ENCODE measurements at places on chromosomes 1 and 21.

GRCh38 chr1:157176591-157177121 is 38.5 kb upstream of the ETV3 start:
- DNase-seq: no peak

DNA sequence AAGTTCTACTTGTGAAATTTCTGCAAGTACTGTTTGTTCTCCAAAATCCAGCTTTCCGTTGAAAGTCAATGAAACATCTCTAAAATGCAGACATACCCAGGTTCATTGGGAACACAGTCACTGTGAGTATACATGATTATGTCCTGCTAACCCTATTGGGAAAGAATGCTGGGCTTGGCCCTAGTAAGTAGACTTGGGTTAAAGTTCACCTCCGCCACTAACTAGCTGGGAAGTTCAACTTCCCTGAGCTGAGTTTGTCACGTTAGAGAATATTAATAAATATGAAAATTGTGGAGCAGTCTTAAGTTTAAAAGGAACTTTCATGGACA is 10.5 kb upstream of the PGD start:
- DNase-seq: no peak

DNA sequence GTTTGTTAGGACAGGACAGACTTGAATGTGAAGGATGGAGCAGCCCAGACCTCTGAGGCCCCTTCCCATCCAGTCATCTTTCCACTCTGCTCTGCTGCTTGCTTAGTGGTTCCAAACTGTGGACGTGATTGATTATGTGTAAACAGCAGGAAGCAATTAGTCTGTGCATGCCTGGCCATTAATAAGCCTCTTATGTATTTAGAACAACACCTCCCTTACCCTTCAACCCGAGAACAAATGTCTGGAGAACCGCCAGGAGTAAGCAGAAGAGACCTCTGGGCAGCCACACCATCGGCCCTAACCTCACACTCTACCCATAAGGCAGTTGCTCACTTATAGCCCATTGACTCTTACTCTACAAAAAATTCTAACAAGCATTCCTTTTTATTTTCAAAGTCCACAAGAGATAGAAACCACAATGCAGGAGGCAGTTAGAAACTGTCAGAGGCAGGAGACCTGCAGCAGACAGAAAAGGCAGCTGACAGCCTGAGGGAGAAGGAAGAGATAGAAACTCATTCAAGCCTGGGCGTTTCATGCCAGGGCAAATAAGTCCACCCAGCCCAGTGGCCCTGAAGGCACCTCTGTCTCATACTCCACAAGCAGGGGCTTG is 5.8 kb upstream of the EPHA8 start:
- DNase-seq: no peak

DNA sequence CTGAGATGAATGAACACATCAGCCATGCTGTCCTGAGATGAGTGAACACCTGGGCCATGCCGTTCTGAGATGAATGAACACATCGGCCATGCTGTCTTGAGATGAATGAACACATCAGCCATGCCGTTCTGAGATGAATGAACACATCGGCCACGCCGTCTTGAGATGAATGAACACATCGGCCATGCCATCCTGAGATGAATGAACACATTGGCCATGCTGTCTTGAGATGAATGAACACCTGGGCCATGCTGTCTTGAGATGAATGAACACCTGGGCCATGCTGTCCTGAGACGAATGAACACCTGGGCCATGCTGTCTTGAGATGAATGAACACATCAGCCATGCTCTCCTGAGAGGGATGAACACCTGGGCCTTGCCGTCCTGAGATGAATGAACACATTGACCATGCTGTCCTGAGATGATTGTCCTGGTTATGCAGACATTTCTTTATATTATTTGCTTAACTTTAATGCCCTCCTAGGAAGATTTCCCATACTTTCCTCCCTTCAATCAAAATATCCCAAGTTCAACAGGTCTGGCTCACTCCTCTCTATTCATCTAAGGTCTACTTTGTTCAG is 48.6 kb upstream of the COL6A1 start:
- DNase-seq: no peak

DNA sequence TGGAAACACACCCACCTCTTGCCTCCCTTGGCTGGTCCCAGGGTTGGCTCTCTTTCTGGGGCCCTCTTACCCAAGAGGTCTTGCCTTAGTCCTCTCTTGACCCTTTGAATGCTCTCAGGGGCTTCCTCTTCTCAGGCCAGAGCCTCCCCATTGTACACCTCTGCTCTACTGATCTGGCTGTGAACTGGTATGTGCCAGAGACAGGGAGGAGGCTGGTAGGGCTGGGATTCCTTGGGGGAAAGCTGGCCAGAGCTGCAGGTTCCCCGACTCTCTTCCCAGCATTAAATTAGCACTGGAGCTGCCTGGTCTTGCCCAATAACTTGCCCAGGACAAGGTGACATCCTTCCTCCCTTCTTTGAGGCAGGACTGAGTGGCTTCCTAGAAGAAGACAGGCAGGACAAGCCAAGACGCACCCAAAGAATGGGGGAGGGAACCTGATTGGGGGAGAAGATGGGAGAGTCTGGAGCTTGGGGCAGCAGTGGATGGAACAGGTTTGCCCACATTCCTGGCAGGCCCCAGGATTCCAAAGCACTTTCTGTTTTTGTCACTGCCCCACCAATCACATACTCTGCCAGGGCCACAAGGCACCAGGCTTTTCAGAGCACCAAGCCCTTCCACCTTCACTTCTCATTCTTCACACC is 37.2 kb upstream of the CITED4 start:
- DNase-seq: no peak

GRCh38 chr1:234435620-234436019 is 43.4 kb downstream of the TARBP1 start:
- DNase-seq: no peak

GRCh38 chr1:229147072-229147471 is 123.8 kb upstream of the RAB4A start:
- no peak for DNase-seq

DNA sequence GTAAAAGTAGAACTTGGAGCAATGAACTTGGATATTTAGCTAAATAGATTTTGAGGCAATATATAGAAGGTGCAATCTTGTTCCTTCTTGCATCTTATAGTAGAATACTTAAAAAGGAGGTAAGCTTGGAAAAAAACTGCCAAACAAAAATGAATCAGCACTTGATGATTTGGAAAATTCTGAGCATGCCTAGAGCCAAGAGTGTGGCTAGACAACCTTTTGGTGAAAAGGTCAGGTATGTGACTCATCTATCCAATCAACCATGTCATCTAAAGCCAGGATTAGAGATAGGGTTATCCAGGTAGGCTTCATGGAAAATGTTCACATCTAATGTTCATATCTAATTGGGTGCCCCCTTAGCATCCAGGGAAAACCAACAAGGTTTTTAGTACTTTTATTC is 515.0 kb downstream of the COL11A1 start:
- DNase-seq: no peak

DNA sequence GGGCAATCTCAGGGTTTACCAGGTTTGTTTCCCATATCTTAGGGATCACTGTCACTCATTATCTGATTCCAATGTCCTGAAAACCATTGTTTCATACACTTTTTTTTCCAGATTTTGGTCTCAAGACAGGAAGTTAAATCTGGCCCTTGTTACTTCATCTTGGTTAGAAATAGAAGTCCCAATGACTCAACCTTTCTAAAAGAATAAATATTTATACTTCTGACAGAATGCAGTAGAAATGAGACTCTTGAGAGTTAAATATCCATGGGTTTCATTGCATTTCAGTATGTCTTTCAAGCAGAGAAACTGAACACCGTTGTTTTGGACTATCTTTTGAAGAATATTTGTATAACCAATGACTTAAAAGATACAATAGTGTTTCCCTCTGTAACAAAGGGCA is 19.8 kb upstream of the VCAM1 start:
- peak; percentile 52 for DNase-seq

GRCh38 chr1:146039844-146040194 is 18.3 kb upstream of the HJV start:
- DNase-seq: no peak

DNA sequence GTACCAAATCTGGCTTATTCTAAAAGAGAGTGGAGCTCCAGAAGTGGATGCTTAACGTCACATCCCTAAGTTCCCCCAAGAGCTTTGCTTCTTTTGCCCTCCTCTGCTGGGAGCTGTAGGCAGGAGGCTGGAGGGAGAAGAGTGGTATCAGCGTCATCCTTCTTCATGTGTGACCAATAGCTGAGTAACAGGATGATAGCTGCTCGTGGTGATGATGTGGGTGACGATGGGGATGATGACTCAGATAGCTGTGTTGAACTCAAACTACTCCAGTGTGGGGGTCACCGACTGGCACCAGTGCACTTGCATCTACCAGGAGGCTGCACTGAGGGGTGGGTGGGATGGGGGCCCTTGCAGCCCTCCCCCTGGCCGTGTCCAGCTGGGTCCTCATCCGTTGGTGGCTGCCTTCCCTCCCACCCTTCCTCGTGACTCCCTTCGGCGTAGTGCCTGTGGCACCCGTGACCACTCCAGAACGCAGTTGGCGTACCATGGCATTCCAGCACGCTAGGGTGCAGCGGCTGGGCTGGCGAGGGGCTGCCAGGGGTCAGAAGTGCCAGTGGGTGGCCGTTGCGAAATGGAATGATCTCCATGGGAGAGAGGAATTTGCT is 1.1 kb downstream of the IGFN1 start:
- DNase-seq: peak; percentile 33

DNA sequence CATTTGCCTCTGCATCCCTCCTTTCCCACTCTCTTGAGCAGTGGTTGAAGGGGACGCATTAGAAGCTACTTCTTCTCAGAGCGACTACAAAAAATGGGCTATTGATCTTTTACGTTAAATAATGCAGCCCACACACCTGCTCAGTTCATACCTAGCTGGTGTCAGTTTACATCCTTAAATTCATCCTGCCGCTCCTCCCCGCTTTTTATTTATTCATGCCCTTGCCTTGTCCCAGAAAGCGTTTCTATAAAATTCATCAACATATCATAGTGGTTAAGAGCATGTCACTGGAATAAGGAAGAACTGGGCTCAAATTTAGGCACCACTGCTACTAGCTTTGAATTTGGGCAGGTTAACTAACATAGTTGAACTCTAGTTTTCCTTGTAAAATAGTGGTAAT is 66.0 kb upstream of the TINAGL1 start:
- no peak for DNase-seq

DNA sequence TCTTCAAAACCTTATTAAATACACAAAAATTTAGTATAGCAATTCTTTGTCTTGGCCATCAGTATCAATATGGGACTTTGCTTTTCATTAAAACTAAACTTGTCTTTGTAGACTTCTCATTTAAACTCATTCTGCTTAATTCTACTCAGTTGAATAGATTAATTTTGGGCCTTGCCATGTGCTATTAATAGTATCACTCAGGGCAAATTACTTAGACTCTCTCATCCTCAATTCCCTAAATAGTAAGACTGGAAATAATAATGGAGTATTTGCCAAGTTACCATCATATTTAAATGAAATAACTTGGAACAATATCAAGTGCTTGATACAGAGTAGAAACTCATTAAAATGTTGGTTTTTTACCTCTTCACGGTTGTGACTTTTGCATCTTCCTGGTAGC is 13.4 kb downstream of the HOOK1 start:
- no peak for DNase-seq

DNA sequence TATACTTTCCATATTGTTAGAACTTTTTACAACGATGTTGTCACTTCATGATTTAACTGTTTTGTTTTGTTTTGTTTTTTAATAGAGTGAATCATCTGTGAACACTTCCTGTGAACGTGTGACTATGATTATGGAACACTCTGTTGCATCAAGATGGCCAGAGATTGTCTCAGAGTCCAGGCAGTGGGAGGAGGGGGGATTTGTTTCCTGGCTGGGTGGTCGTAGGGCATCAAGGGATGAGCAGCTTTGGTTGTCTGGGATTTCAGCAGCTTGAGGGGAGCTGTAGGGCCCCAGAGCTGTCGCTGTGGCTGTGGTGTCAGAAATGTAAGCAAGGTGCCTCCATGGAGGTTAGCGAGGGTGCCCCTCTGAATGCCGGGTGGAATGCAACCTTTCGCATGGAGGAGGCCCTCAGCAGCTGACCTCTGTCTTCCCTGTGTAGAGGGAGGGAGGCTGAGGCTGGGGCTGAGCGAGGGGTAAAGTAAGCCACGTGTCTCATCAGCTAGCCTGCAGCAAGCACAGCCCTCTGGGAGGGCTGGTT is 21.4 kb downstream of the NEK2 start:
- peak; percentile 37 for DNase-seq

- no peak for DNase-seq
Measured at GRCh38 chr1:153293480-153293775, 19.3 kb downstream of the PGLYRP3 start.

DNA sequence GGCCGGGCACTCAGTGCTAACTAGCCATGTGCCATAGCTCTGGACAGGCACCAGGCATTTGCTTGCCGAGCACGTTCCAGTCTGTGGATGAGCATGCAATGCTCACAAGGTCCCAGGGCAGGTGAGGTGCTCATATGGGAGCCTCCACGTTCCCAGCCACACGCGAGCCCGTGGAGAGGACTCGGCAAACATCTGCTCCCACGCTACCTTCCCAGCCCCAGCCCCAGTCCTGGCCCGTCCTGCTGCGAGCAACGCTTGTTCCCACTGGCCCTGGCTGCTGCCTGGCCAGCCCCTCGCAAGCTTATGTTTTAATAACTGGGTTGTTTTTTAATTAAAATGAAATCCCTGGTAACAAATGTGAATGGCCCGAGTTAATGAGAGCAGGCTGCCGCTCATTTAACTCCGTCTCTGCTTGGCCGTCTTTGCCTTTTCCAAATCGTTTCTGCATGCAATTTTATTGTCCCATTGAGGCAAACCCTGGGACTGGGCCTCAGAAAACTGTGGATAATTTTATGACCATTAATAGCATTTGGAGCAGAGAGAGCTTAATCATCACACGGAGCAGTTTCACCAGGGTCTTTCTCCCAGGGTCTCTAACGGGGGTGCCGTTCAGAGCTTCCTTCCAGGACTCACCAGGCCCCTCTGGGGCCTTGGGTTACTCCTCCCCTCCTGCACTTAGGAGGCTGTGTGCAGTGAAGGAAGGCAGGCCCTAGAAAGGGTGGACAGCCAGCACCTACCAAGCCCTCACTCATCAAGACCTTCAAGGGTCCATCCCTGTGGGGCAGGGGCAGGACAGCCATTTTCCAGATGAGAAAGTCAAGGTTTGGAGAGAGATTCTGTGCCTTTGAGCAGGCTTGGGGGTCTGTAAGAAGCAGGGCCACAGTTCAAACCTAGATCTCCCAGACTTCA is 136.8 kb downstream of the GLIS1 start:
- DNase-seq: no peak

DNA sequence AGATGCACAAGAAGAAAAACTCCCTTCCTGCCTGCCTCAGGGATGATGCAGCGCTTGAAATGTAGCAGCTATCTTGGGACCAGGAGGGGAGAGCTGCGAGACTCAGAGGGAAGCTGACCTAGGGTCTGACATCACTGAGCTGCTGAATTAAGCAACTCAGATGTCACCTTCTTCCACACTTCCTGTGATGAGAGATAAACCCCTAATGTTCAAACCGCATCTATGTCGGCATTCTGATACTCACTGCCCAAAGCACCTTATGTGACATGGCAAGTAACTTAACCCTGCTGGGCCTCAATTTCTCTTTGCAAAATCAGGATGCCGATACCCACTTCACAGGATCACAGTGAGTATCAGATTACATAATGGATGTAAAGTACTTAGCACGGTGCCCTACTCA is 9.1 kb upstream of the AK2 start:
- DNase-seq: no peak

GRCh38 chr1:110134050-110134595 is 16.2 kb upstream of the SLC6A17 start:
- no peak for DNase-seq
